ENCODE measurements at places on chromosomes 3 and 15.
A peak's percentile ranks its signal among the peaks of the same experiment; 100 is the strongest.

GRCh38 chr3:31968369-31968926 lies 12.6 kb downstream of the OSBPL10 start:
- DNase-seq, result peak; percentile 74

- no peak for DNase-seq
Measured at GRCh38 chr3:132709761-132710160, 12.4 kb downstream of the NPHP3 start.

DNA sequence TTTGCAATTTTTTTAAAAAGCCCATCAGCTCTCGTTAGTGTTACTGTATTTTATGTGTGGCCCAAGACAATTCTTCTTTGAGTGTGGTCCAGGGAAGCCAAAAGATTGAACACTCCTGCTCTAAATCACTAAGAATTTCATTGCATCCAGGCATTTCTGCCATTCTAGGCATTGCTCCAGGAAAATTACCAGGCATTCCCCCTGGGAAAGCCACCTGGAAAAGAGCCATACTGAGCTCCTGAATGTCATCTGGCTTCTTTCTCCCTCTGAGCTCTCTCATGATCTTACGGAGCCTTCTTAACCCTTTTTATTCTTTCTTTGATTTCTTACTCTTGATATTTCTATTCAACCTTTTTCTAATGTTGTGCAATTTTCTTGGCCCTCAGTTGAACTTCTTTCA lies 202.2 kb downstream of the DOCK3 start:
- DNase-seq, result no peak

- DNase-seq, result no peak
Measured at GRCh38 chr15:69298697-69299441, at the start of gene PAQR5. Gene PAQR5, plus strand, starts transcription at chr15:69298912. Its CDS starts 61,169 bp downstream, at chr15:69360081.

GRCh38 chr3:40753951-40754350 lies 229.2 kb downstream of the ZNF621 start:
- no peak for DNase-seq

DNA sequence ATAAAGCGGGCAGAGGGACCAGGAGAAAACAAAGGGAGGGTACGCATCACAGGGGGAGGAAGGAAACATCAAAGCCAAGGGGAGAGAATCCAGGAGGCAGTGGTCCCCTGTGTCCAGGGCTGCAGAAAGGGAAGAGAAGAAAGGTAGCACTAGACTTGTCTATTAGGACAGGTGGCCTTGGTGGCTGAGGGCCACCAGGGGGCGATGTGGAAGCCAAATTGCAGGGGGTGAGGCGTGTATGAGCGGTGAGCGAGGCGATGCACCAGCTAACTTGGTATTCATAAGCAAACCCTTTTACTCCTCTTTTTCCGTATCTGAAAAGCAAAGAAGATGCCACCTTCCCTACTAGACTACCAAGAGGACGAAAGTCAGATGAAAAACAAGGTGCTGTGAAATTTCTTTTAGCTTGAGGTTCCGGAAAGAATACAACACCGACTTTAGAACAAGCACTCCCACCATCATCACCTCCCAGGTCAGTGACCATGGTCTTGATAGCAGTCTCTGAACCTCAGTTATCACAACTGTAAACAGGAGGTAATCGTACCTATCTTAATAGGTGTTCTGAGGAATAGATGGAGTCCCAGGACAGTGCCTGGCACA lies 654.4 kb upstream of the ADAMTS9 start:
- peak; percentile 32 for DNase-seq

- peak; percentile 65 for DNase-seq
Measured at GRCh38 chr15:67504796-67505195, 16.1 kb upstream of the C15orf61 start.

- DNase-seq, result peak; percentile 85
Measured at GRCh38 chr3:193869221-193870201, 266.4 kb upstream of the HES1 start.

DNA sequence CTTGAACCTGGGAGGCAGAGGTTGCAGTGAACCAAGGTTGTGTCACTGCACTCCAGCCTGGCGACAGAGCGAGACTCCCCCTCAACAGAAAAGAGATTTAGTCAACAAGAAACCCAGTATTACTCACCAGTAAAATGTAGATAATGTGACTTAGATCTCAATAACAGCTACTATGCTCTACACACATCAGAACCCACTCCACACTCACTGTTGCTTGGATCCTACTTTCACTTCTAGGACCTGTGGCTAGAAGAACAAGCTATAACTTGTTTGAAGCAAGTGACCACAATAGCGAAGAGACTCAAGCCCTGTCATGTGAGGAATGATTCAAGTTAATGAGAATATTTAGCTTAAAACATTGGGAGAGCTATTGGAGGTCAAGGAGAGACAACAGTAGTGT lies 100.7 kb downstream of the ANXA2 start:
- no peak for DNase-seq

DNA sequence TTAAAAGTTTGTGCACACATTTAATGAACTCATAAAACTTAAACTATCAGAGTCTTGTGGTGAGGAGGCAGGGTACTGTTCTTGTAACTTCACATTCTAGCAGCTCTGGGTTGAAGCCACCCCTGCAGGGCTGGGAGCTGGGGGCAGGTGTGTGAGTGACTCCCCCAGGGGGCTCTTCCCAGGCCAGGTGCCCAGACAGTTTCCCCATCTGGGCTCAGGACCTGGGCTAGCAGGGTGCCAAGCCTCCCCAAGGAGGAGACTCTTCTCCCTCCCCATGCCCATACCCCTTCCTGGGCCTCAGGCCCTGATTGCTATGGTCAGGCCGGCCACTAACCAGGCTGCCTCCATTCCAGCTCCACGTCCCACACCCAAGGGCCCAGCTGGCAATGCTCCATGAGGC lies 22.0 kb upstream of the CHCHD6 start:
- no peak for DNase-seq

GRCh38 chr3:119338754-119339153 lies 44.6 kb downstream of the ARHGAP31 start:
- no peak for DNase-seq

- DNase-seq, result peak; percentile 5
Measured at GRCh38 chr15:70954171-70954570, 61.5 kb downstream of the LRRC49 start.

DNA sequence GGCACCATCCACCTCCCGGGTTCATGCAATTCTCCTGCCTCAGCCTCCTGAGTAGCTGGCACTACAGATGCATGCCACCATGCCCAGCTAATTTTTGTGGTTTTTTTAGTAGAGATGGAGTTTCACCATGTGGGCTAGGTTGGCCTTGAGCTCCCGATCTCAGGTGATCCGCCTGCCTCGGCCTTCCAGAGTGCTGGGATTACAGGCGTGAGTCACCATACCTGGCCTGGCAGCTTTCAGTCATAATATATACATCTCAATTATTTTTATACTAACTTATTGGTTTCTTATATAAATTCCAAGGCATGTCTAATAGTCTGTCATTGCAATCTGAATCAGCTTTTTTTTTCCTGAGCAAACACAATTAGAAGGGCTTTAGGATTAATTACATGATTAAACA lies 74.0 kb upstream of the CCNL1 start:
- DNase-seq, result no peak

DNA sequence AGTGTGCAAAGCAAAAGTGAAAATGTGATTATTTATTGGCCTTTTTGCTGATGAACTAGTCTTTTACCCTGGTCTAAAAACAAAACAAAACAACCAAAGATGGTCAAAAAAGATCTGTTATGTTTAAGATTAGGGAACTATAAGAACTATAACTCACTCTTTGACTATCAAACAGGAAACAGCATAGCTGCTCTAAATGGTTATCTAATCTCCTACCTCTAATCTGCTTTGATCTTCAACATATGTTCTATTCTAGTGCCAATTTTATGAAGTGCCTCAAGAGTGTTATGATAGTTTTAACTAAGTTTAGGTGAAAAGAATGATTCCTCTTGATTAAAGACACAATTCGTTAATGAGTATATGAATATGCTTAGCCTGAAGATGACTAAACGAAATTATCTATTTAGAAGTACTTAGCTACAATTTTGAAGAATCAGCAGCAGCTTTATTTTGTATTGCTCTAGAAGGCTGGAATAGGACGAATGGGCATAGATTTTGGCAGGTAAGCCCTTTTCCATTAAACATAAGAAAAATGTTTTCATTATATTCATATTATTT lies 46.0 kb downstream of the SETD2 start:
- no peak for DNase-seq

DNA sequence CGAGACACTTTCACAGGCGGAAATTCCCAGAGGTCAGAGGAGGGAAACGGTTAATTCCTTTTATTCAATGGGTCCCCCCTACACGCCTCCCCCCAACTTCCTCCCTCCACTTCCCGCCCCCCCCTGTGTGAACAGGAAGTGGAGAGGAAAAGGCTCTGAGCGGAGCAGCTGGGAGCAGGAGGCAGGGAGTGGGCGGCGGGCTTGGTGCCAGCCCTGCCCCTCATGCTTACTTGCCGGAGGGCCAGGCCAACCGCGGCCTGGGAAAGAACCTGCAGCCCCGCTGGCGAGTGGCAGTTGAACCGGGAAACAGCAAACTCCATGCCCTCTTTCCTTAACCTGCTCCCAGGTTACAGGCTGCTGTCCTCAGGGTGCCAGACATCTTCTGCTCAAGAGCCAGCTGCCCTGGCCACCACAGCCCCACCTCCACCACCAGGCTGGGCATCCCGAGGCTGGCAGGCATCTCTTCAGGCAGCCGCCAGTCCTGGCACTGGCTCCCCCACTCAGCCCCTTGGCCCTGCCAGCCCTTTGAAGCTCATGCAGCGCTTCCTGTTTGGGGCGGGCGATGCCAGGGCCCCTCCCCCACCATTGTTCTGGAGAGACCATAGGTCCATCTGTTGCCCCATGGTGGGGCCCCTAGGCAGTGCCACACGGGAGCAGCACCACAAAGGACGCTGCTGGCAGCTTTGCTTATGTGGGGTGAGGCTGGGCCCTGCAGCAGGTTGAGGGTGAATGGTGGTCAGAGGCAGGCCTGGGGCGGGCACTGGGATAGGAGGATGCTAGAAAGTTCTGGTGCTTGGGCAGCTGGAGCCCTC lies 12.9 kb downstream of the VPS18 start:
- no peak for DNase-seq

- no peak for DNase-seq
Measured at GRCh38 chr3:104150724-104151123, 1216.0 kb upstream of the ALCAM start.

GRCh38 chr3:197590313-197590962 lies 34.7 kb upstream of the BDH1 start:
- no peak for DNase-seq

DNA sequence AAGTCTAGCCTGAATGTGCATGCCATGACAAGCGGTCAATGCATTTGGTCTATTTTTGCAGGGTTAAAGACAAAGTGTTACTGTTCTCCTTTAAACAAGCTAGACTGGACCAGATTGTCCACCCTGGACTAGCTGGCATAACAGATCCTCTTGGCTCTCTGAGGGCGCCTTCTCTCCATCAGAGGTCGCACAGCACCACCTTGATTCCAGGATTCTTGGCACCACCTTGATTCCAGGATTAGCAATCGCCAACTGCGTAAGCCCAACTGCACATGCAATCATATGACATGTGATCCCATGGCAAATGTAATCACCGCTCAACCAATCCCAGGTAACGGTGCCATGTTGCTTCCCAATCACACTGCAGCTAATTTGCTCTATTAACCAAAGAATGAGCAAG lies 98.6 kb downstream of the OXNAD1 start:
- DNase-seq, result no peak

- DNase-seq, result no peak
Measured at GRCh38 chr3:67288466-67289106, 290.5 kb downstream of the KBTBD8 start.

- DNase-seq, result no peak
Measured at GRCh38 chr3:9202546-9202945, 46.9 kb downstream of the SRGAP3 start.

- no peak for DNase-seq
Measured at GRCh38 chr15:99369196-99369595, 117.9 kb downstream of the LRRC28 start.

- peak; percentile 53 for DNase-seq
Measured at GRCh38 chr3:100891033-100891432, 102.2 kb downstream of the ABI3BP start.

GRCh38 chr15:62706317-62706716 lies 336.2 kb upstream of the TPM1 start:
- DNase-seq, result peak; percentile 15

DNA sequence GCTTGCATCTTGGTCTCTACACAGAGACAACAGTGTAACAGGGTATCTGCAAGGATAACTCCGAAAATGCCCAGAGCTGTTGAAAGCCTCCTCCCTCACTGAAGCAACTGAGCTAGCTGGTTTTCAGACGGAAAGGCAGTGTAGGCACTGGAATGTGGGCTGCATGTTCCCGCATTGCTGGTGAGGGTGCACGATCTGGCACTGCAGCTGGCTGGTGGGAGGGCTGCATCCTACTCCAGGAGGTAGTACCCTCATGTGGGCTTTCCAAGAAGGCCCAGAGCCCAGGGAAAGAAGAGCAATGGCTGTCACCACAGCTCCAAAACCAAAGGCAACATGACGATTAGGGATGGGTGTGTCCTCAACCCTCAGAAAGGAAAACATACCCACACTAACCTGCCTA lies 28.7 kb upstream of the RPS17 start:
- DNase-seq, result no peak

DNA sequence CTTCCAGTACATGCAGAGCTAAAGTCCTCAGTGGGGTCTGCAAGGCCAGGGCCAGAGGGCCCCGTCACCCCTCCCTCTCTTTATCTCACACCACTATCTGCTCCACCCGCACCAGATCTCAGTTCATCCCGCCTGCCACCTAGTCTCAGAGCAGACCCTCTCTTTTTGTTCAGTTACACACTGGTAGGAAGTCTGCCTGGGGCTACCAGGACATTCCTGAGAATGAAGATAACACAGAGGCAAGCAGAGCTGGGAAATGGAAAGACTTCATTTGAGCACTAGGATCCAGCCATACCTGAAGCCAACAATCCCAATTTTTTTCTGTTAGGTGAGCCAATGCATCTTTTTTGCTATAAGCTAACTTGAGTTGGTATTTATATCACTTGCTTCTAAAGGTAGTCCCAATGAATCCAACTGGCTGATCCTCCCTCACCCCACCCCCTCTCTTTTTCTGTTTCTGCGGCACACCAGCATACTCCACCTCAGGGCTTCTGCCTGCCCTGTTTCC lies 24.5 kb downstream of the ATP2B2 start:
- no peak for DNase-seq

DNA sequence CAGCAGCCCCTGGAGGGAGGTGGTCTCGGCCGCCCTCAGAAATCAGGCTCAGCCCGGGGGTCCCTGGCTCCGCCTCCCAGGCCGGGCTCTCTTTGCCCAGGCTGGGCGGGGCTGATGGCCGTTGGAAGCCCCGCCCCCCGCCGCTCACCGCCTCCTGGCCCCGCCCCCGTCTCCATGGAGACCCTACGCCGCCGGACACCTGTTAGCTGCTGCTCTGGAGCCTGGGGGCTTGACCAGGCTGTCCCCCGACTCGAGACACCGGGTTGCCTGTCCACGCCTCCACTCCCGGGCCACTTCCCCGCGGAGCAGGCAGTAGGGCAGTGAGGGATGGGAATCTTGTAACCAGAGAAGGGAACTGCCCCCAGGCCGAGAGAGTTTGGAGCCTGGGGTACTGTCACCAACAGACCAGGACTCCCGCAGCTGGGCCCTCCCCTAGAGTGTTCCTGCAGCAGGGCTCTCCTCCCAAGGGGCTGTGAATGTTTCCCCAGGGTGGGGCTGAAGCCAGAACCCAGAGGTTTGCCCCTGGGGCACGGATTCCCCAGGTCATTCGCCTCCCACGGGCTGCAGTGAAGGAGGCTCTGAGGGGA lies 27.8 kb upstream of the RPL32 start:
- DNase-seq, result no peak

- DNase-seq, result no peak
Measured at GRCh38 chr3:136804141-136804540, 14.8 kb upstream of the SLC35G2 start.

- DNase-seq, result no peak
Measured at GRCh38 chr3:122355612-122356011, 27.4 kb downstream of the MIX23 start.
